ENCODE measurements at places on chromosomes 16 and 17.

DNA sequence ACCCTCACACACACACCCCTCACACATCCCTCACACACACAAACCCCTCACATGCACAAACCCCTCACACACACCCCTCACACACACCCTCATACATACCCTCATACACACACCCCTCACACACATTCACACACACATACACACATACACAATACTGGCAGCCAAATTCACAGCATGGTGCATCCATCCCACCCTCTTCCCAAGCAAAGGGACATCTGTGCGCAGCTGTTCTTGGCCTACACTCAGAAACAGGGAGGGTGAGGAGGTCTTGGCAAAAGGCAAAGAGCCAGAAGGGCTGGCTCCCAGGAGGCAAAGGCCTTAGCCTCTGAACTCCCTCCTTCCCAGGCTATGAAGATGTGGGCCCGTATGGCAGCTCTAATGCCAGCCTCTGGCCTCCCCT, 23.4 kb downstream of the C17orf67 start:
- DNase-seq = no peak

DNA sequence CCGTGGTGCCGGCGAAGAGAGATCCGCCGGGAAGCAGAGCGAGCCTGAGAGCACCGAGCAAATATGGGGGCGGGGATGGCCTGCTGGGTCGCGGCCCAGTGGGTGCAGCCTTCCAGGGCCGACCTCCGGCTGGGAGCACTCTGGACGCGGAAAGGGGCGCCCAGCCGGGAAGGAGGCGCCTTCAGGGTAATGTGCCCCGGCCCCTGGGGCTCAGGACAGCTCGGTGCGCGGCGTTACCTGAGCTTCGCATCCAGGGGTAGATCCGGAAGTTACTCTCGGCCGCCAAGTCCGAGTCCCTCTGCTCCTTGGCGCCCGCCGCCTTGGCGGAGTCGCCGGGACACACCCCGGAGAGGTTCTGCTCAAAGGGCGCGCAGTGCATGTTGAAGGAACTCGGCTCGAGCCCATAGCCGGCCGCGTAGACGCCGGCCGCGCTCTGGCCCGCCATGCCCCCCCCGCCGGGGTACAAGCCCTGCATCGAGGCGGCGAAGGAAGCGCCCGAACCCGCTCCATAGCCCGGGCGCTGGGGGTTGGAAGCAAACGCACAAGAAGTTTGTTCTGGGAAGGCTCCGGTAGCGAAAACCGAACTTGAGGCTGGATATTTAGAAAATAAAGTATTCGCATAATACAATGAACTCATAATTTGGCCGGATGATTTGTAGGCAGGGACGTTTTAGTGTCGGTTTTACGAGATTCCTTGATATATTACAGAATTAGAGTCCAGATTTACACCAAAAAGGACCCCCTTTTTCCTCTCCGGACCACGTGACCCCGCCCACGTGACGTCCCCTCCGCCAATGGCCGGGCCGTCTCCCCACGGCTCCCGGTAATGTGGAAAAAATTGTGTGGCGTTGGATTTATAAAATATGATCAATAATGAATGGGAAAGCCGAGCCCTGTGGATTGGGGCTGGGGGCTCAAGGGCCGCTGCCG, at the start of gene HOXB7:
HOXB7 (minus strand) TSS at position 736 of the 930 bp plus-strand sequence; CDS start at position 637, 99 bp downstream.
- DNase-seq = peak; percentile 77

- peak; percentile 32 for DNase-seq
These were observed 216.6 kb upstream of the IRX3 start for GRCh38 chr16:54503011-54503855.

DNA sequence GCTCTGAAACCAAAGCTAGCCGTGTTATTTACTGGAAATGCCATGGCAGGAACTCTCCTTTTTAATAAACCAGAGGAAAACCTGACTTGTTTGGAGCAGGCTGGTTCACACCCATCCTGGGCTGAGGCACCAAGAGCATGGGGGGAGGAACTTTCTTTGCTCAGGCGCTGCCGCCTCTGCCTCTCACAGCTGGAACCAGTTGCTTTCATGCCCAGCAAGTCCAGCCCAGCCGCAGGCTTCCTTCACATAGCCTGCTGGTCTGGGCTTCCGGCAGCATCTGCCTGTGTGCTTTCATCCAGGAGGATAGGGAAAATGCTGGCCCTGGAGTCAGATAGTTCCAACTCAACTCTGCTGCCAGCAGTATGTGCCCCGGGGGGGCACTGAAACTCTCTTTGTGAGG, 88.1 kb upstream of the ASIC2 start:
- no peak for DNase-seq

DNA sequence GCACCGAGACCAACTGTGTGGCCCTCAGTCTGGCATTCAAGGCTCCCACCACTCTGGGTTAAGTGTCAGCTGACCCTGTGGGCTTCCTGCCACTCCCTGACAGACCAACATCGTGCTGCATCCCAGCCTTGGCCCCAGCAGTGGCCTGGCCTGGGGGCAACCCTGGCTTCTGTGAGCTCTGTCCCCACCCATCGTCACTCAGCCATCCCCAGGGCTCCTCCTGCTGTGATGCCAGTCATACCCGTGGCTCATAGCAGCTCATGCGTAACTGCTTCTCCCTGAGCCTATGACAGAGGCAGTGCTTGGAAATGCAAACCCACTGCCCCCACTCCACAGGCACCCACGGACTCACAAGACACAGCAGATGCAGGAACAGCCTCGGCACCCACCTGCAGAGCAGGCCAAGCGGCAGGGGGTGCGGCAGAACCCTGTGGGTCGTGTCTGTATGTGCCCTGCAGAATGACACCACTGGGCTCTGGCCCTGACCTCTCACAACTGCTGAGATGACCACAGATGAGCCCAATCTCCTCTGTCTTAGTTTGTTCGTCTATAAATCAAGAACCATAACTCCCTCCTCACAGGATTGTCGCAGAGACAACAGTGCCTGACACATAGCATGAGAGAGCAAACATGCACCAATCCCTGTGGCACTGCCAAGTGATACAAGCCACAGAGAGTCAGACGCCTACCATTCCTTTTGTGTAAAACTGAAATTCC, 26.6 kb downstream of the PIEZO1 start:
- DNase-seq = no peak

DNA sequence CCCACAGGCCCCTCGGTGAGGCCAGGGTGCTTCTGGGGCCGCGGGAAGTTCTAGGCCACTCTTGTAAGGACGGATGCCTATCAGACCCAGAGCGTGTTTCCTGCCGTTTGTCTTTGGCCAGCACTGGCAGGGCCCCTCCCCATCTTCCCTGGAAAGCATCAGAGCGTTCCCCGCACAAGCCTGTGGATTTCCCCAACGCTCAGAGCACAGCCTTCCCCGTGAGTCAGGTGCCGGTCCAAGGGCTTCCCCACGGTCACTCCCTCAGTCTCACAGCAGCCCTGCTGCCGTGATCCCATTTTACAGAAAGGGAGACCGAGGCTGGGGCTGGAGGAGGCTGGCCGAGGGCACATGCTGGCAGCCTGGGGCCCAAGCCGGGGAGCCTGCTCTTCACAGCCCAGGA, 33.7 kb downstream of the CRISPLD2 start:
- no peak for DNase-seq

DNA sequence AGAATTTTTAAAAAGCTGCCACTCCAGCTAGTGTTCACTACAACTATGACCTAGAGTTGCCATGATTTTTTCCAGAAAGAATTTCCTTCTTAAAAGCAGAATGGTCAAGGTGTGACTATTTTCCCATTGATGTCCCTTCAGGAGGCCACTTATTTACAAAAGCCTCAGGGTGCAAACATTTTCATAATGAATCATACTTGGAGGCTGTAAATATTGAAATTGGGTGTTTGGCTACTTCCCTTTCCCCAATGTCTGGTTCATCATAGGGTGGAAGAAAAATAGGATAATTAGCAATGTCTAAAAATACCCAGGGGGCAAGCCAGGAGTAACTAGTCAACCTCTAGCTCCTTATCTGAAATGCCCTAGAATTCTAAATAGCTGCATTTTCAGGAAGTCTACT, 18.8 kb downstream of the AXIN2 start:
- no peak for DNase-seq

- DNase-seq = no peak
These were observed 33.9 kb downstream of the CMTM4 start for GRCh38 chr16:66662445-66663194.

- peak; percentile 95 for DNase-seq
These were observed 5.6 kb downstream of the RARA start for GRCh38 chr17:40314584-40314956.

GRCh38 chr16:30534368-30535105, at the start of gene ZNF747:
Gene ZNF747 (minus strand): TSS chr16:30534858. CDS start chr16:30534679, 179 bp downstream.
- peak; percentile 92 for DNase-seq

GRCh38 chr16:78961464-78961863, 639.1 kb downstream of the MAF start:
- no peak for DNase-seq

DNA sequence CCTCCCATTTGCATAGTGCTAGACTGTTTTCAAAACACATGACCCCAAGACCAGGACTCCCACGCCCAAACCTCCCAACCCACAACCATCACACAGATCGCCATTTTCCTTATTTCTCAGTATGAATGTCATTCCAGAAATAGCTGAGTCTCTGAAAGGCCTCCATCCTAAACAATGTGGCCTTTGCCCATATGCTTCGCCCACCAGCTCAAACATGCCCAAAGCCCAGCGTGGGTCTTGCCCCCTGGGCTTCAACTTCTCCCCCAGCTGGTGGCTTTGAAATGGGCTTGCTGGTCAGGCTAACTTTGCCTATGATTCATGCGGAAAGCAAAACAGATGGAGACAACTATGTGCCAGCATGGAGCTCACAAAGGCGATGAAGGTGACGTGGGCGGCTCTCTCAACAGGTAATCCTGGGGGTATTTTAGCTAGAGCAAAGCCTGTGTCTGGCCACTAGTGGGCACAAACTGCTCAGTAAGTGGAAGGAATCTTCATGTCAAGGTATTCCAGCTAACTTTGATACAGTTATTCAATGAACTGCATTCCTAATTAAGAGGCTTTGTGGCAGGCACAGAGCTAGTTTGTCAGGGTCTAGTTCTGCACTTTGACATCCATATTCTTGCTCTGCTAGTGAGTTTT, 17.1 kb downstream of the PMP22 start:
- DNase-seq = no peak

GRCh38 chr16:67233596-67233995, 6.7 kb downstream of the TMEM208 start:
- DNase-seq = no peak

GRCh38 chr17:83204230-83204725, 124.9 kb downstream of the METRNL start:
- DNase-seq = no peak

DNA sequence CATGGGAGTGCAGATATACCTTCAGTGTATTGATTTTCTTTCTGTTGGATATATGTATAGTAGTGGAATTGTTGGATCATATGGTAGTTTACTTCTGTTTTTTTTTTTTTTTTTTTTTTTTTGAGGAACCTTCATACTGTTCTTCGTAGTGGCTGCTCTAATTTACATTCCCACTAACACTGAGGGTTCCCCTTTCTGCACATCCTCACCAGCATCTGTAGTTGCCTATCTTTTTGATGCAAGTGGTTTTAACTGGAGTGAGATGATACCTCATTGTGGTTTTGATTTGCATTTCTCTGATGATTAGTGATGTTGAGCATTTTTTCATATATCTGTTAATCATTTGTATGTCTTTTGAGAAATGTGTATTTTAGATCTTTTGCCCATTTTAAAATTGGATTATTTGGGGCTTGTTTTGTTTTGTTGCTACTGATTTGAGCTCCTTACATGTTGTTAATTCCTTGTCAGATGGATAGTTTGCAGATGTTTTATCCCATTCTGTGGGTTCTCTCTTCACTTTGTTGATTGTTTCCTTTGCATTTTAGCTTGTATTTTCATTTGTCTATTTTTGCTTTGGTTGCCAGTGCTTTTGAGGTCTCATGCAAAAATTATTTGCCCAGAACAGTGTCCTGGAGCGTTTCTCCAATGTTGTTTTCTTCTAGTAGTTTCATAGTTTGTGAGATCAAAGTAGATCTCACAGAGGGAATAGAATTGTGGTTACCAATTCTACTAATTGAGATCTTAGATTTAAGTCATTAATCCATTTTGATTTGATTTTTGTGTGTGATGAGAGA, 25.0 kb upstream of the BCAS3 start:
- no peak for DNase-seq

DNA sequence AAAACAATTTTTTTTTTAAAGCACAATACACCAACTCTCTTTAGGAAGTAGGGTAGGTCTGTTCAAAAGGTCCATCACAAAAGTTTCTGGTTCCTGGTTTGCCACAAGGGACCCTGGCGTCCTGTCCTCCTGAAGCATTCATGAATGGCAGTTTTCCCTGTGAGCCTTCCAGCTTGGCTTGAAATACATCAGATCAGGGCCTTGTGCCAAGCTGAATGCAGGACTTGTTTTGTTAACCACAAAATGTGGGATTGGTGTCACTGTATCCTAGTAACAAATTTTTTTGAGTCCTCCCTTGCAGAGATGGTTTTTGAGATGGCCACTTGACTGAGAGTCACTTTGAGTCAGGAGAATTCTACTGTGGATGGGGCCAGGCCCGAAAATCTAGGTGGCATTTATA, 3.9 kb downstream of the GNAO1 start:
- DNase-seq = no peak
